Esophagus squamous epithelium (tissue), 5 donors: ENCODE measurements at places on chromosomes 12 and 14.

DNA sequence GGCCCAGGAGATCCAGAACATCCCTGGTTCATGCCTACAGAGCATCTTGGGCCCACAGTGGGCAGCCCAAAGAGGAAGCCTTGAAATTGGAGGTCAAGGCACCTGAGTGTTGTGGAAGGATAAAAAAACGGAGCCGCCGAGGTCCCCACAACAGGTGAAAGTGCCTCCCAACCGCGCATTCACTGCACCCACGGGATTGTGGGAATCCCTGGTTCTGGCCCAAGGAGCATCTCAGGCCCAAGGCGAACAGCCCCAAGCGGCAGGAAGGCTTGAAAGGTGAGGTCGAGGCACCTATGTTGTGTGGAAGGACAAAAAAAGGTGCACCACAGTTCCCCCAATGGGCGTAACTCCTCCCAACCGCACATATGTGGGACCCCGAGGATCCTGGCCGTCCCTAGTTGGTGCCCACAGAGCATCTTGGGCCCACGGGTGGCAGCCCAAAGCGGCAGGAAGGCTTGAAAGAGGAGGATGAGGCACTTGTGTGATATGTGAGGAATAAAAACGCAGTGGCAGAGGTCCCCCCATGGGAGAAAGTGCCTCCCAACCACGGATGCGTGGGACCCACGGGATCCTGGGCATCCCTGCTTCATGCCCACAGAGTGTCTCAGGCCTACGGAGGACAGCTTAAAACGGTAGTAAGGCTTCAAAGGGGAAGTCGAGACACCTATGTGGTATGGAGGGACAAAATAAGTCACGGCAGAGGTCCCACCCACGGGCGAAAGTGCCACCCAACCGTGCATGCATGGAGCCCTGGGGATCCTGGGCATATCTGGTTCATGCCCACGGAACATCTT, 583.9 kb downstream of the ALG10 start:
- DNase-seq: no peak

- DNase-seq: no peak
These were observed 16.0 kb downstream of the EIF2B2 start for GRCh38 chr14:75018694-75019093.

DNA sequence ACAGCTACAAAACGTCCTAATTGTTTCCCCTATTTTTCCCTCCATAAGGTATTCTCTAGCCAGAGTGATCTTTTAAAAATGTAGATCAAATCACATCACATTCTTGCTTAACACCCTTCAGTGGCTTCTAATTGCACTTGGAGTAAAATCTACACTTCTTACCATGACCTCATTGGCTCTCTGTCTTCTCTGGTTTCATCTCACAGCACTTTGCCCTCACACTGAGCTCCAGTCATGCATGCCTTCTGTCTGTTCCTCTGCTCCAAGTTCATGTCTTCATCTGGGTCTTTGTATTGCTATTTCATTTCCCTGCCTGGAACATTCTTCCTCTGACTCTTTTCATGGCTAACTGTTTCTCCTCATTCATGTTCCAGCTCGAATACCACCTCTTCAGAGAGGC, 220.4 kb upstream of the GARIN6 start:
- no peak for DNase-seq

DNA sequence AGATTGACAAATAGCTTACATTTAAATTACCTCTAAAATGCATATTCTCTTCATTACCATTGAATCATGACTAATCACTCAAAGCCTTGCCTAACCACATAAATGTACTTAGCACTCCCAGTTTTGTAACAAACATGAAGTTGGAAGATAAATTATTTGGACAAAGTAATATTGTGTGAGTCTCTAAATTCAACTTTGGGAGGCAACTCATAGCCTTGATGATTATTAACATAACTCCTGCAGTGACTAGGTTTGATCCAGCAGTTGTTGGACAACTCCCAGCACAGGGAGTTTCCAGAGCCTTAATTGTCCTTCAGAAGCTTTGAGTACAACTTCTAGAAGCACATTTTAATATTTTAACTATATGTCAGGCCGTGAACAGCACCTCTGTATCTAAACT, 153.4 kb upstream of the PDZRN4 start:
- no peak for DNase-seq

- no peak for DNase-seq
These were observed 98.1 kb downstream of the PRIMA1 start for GRCh38 chr14:93690146-93690545.
